Naive thymus-derived CD8-positive, alpha-beta T cell (primary cell): ENCODE measurements at places on chromosomes 2 and 18. TPM values are rescaled to one million over a fixed set of nuclear protein-coding genes. Genes with fewer than 3 reads are reported as not detected.

MDH1B gene
- 0.60 TPM for total RNA-seq

SFTPB gene
- total RNA-seq: not detected

CFAP65 gene
- total RNA-seq: not detected

ATP6V1B1 gene
- not detected for total RNA-seq

KIF1A gene
- total RNA-seq: not detected

CCDC74B gene
- not detected for total RNA-seq

TCF7L1 gene
- total RNA-seq: not detected

DNAJC5G gene
- total RNA-seq: not detected

SERPINB13 gene
- total RNA-seq: not detected

GRCh38 chr2:159903443-159904126, 105.6 kb upstream of the CD302 start:
- H3K36me3 ChIP-seq: peaks cover 8% of the 10 kb centered on the region
- peak overlapping the region; percentile 100 for H3K27ac ChIP-seq
- H3K27me3 ChIP-seq: no peaks in the 10 kb centered on the region

- H3K4me3 ChIP-seq: no peak overlapping the region
- H3K27ac ChIP-seq: no peak overlapping the region
- H3K4me1 ChIP-seq: no peaks in the 10 kb centered on the region
- H3K36me3 ChIP-seq: no peaks in the 10 kb centered on the region
- DNase-seq: no peak
- peaks cover 14% of the 10 kb centered on the region for H3K27me3 ChIP-seq
These were observed 35.9 kb downstream of the MYO5B start for GRCh38 chr18:50158866-50159653.

DNA sequence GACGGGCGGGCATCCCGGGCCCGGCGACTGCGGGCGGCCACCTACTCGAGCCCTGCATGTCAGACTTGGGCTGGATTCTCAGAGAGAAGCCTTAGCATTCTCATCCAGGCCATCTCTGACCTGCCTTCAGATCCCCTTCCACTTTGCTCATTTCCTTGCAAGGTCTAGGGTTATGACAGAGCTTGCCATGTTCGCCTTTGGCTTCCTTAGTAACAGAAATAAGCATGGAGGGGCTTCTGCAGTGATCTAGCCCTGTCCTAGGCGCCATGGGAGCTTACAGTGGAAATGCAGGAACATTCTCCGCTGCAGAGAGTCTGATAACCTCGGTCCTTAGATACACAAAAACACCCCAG, 632 bp upstream of the ACVR1 start:
- DNase-seq: no peak
- no peaks in the 10 kb centered on the region for H3K27me3 ChIP-seq
- H3K27ac ChIP-seq: peak overlapping the region; percentile 71
- H3K36me3 ChIP-seq: no peaks in the 10 kb centered on the region
- peaks cover 48% of the 10 kb centered on the region for H3K4me1 ChIP-seq

DNA sequence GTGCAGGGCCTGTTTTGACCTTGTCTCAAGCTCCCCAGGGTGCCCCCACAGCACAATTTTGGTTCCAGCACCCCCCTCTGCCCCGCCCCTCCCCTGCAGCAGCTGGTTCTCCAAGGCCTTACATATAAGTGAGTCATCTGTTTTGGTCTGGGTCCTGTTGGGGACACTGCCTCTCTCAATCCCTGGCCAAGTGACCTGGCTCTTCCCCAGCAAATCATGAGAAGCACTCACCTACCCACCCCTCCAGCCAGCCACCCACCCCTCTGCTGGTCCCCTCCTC, 90.5 kb downstream of the INHBB start:
- H3K27me3 ChIP-seq: peaks cover 19% of the 10 kb centered on the region
- H3K4me3 ChIP-seq: no peak overlapping the region
- H3K4me1 ChIP-seq: no peaks in the 10 kb centered on the region

DNA sequence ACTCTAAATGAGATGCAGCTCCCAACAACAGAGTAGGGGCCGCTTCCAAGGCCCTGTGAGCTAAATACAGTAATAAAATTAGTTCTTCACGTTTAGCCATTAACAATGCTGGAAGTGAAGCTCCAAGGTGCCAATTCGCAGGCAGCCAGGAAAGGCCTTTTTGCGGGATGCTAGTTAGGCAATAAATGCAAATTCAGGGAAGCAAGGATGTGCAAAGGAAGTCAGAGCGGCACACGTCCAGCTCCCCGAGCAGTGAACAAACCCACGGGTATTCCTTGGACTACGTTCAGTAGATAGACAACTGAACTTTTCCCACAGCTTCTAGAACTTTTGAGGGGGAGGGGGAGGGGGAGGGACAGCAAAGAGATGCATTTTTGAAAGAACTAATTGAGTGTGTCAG, 6.9 kb downstream of the ZNF516 start:
- no peaks in the 10 kb centered on the region for H3K27me3 ChIP-seq
- H3K27ac ChIP-seq: no peak overlapping the region
- DNase-seq: no peak
- H3K36me3 ChIP-seq: no peaks in the 10 kb centered on the region

- no peak within 1 kb of the TSS for H3K27ac ChIP-seq
- H3K36me3 ChIP-seq: no peaks in the 10 kb centered on the region
- peak; percentile 30 for DNase-seq
- H3K4me1 ChIP-seq: peaks cover 36% of the 10 kb centered on the region
- peak within 1 kb of the TSS; percentile 95 for H3K4me3 ChIP-seq
- peaks cover 48% of the 10 kb centered on the region for H3K27me3 ChIP-seq
These were observed at the start of gene LRP2 for GRCh38 chr2:169362118-169362893. Gene LRP2, minus strand, starts transcription at chr2:169362534. Its CDS starts 135 bp downstream, at chr2:169362399.

GRCh38 chr2:60439219-60439974, 114.1 kb downstream of the BCL11A start:
- H3K27me3 ChIP-seq: no peaks in the 10 kb centered on the region
- no peaks in the 10 kb centered on the region for H3K4me1 ChIP-seq
- no peaks in the 10 kb centered on the region for H3K36me3 ChIP-seq
- no peak overlapping the region for H3K4me3 ChIP-seq
- DNase-seq: no peak
- no peak overlapping the region for H3K27ac ChIP-seq

DNA sequence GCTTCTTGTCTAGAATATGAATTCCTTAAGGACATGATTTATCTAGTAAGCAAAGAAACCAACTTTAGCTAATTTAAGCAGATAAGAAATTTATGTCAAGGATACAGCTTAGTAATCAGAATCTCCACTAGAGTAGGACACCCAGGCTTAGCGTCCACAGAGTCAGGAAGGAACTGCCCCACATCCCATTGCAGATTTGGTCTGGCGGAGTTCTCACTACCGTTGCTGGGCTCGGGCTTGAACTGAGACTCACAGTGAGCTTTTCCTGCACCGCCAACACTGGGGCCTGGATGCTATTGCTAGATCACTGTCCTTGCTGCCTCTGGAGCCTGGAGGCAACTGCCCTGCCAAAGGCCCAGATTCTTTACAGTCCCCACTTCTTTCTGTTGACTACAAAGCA, 68.1 kb downstream of the SMAD4 start:
- H3K4me1 ChIP-seq: no peaks in the 10 kb centered on the region
- no peak overlapping the region for H3K4me3 ChIP-seq
- no peak overlapping the region for H3K27ac ChIP-seq
- no peaks in the 10 kb centered on the region for H3K36me3 ChIP-seq
- peaks cover 10% of the 10 kb centered on the region for H3K27me3 ChIP-seq

DNA sequence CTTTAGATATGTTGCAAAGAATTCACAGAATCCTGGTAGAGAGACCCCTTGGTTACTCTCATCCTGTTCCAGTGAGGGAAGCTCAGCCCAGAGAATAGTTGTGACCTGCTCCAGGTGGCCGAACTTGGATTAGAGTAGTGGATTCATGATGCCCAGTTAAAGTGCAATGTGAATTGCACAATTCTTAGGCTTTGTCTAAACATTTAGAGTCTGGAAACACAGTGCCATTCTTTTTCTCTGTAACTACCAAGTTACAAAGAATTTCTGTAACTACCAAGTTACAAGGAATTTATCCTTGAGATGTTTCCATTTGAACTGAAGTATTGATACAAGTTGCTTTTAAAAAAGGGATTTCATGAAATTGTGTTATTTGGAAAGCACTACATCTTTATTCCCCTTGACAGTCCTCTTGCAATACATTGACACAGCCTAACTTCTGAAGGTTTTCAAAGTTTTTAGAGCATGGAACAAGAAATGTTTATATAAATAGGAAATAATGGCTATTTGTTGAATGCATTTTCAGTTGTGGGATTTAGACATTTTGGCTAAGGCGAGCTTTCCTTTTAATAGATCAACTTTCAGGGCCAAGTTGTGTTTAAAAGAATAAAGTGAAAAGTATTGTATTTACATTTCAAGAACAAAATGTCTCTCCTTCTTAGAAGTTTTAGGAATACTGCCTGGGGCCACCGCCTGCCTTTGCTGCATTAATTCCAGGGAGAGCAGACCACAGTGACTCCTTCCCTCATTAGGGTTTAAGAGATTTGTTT, 315.0 kb downstream of the LPIN1 start:
- H3K4me3 ChIP-seq: no peak overlapping the region
- peaks cover 58% of the 10 kb centered on the region for H3K4me1 ChIP-seq
- no peak overlapping the region for H3K27ac ChIP-seq
- no peak for DNase-seq
- H3K27me3 ChIP-seq: peaks cover 2% of the 10 kb centered on the region
- no peaks in the 10 kb centered on the region for H3K36me3 ChIP-seq

- no peaks in the 10 kb centered on the region for H3K27me3 ChIP-seq
- H3K36me3 ChIP-seq: no peaks in the 10 kb centered on the region
- DNase-seq: no peak
- H3K27ac ChIP-seq: no peak overlapping the region
These were observed 385.2 kb downstream of the TNS1 start for GRCh38 chr2:217617616-217618022.

GRCh38 chr18:35998967-35999366, 26.5 kb downstream of the RMP24 start:
- no peaks in the 10 kb centered on the region for H3K36me3 ChIP-seq
- peaks cover 6% of the 10 kb centered on the region for H3K4me1 ChIP-seq
- DNase-seq: no peak
- H3K27me3 ChIP-seq: no peaks in the 10 kb centered on the region
- H3K27ac ChIP-seq: no peak overlapping the region

GRCh38 chr2:202583709-202584219, 51.0 kb upstream of the FAM117B start:
- DNase-seq: no peak
- peaks cover 2% of the 10 kb centered on the region for H3K36me3 ChIP-seq
- H3K4me3 ChIP-seq: no peak overlapping the region
- no peaks in the 10 kb centered on the region for H3K27me3 ChIP-seq

DNA sequence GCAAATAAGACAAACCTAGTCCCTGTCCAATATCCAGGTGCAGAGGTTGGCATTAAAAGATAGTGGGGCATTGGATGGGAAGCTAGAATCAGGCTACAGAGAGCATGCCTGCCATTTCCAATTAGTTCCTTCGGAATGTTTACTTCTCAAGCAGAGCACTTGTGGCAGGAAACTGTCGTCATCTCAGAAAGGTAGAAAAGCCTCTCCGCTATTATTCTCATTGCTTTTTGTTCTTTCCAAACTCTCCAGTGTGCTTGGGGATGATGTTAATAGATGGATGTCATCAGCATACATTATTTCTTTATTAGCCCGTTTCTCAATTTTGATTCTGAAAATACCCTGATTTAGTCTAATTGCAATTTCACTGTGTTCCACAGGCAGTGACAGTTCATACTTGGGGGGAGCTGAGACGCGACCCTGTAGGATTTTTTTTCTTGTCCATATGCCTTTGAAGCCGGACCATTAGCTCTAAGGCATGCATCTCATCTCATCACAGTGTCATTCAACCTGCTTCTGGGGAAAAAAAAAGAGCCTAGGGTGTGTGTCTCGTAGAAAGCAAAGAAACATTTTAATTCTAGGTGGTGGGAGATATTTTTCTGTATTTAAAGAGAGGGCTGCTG, 7.7 kb downstream of the ASB18 start:
- DNase-seq: no peak
- H3K27ac ChIP-seq: no peak overlapping the region
- no peak overlapping the region for H3K4me3 ChIP-seq
- H3K4me1 ChIP-seq: no peaks in the 10 kb centered on the region

- peaks cover 94% of the 10 kb centered on the region for H3K36me3 ChIP-seq
- H3K27ac ChIP-seq: peak overlapping the region; percentile 41
- H3K27me3 ChIP-seq: no peaks in the 10 kb centered on the region
- H3K4me1 ChIP-seq: peaks cover 19% of the 10 kb centered on the region
- DNase-seq: no peak
- no peak overlapping the region for H3K4me3 ChIP-seq
These were observed 46.8 kb downstream of the EPG5 start for GRCh38 chr18:45920367-45920766.
